A549 treated with CpdA at 1 μM for 4 hours (cell line): ENCODE measurements at places on chromosomes 7 and 10. TPM values are rescaled to one million over a fixed set of nuclear protein-coding genes. Genes with fewer than 3 reads are reported as not detected.

ATG9B gene
- total RNA-seq, result 0.64 to 0.97 TPM (median 0.86 TPM) in 5 replicates

CPVL gene
- 0.16 to 0.45 TPM (median 0.24 TPM) in 5 replicates for total RNA-seq

ADIRF gene
- 0.16 to 0.49 TPM in 2 of 5 replicates, not detected in the others for total RNA-seq

KIF11 gene
- 32.8 to 48.0 TPM (median 35.5 TPM) in 5 replicates for total RNA-seq

CDNF gene
- total RNA-seq, result 0.81 to 2.4 TPM (median 0.99 TPM) in 5 replicates
